ENCODE measurements at places on chromosomes 7 and 10. TPM values are rescaled to one million over a fixed set of nuclear protein-coding genes. Genes with fewer than 3 reads are reported as not detected.

The CPA2 gene
- polyA plus RNA-seq = 62.8 TPM

The CALN1 gene
- polyA plus RNA-seq = not detected

The VAX1 gene
- not detected for polyA plus RNA-seq

The ZNF853 gene
- polyA plus RNA-seq = 2.0 TPM

The STEAP4 gene
- polyA plus RNA-seq = 1.5 TPM

The TMEM270 gene
- not detected for polyA plus RNA-seq

The PNLIPRP2 gene
- polyA plus RNA-seq = 1.3 TPM

The PDGFA gene
- polyA plus RNA-seq = 25.3 TPM

Measured in stomach (tissue), 19 donors.